Amniotic stem cell (primary cell): ENCODE measurements at places on chromosomes 3 and 15.
A peak's percentile ranks its signal among the peaks of the same experiment; 100 is the strongest.

DNA sequence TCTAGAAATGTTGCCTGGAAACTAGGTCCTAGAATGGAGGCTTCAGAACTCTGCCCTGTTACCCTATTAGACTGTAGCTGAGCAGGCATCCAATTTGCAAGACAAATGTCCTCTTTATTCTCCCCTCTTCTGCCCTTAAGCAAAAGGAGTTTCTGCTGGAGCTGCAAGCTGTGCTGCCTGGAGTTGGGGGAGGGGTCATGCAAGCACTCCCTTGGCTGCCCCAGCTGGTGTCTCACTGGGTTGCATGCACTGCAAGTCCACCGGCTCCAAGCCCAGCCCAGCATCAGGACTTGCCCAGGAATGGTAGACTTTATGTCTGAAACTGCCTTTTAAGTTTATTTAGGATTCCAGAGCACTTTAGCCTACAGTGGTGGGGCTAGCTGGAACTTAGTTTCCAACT, 15.7 kb upstream of the RBP2 start:
- no peak for DNase-seq

- peak; percentile 71 for DNase-seq
Observed at GRCh38 chr15:70271422-70272088, 173.8 kb upstream of the TLE3 start.

DNA sequence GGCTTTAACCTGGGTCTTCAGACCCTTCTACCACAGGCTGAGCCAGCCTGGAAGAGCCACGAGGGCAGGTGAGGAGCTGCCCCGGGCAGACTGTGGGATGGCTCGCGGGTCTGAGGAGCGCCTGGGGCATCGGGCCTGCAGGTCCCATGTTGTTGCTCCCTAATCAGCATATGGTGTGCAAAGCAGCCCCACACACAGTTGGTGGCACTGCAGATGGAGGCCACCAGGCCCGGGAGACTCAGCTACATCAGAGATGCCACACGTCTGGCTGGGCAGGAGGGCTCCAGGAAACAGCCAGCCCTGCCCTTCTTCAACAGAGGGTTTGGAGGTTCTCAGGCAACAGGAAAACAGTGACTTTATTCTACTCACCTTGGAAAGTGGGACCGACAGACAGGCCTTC, 63.9 kb downstream of the XXYLT1 start:
- no peak for DNase-seq

DNA sequence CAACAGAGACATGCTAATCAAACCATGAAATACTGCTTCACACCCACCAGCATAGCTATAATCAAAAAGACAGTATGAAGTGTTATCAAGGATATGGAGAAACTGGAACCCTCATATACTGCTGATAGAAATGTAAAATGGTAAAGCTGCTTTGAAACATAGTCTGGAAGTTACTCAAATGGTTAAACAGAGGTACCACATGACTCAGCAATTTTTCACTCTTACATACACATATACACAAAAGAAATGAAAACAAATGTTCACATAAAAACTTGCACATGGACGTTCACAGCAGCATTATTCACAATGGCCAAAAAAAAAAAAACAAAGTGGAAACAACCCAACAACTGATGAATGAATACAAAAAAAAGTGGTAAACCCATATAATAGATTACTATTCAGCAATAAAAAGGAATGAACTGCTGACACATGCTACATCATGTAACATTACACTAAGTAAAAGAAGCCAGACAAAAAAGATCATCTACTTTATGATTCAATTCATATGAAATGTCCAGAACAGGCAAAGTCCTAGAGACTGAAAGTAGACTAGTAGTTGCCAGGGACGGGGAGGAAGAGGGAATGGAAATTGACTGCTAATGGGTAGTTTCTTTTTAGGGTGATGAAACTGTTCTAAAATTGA, 23.2 kb downstream of the ZNF148 start:
- DNase-seq = no peak

DNA sequence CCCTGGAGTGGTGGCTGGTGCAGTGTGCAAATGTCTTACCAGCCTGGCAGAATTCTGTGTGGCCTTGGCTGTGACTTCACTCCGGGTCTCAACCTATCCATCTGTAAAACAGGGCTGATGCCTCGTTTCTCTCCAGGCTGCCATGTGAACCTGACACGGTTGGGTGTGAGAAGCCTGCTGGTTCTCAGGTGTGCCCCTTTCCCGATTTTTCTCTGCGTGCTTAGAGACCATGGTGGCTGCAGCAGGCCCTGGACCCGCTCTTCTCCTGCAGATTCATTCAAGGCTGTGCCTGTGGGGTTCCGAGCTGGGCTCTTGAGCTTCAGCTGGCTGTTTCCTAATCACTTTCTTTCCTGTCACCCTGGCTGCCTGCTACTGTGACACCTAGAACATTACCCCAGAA, 38.9 kb downstream of the EEFSEC start:
- DNase-seq = no peak

DNA sequence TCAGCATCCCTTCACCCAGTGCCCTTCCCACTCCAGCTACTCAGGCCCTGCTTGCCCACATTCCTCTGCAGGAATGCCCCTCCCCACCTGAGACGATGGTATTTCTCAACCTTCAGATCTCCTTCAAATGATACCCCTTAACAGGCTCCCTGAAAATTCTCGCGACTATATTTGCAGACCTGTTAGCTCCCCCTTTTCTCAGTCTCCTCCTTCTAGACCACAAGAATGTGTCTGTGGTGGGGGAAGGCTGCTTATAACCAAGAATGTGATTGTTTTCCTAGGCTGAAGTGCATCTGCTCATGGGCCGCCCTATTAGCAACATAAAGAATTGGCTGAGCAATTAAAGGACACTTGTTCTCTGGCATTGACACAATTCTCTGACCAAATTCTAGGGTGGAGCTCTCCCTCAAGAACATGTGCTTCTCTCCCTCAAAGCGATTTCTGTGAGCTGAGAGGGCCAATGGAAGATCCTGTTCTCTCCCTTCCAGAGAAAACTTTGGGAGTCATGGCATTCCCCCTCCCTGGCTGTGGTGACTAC, 19.1 kb upstream of the LIMD1 start:
- no peak for DNase-seq

DNA sequence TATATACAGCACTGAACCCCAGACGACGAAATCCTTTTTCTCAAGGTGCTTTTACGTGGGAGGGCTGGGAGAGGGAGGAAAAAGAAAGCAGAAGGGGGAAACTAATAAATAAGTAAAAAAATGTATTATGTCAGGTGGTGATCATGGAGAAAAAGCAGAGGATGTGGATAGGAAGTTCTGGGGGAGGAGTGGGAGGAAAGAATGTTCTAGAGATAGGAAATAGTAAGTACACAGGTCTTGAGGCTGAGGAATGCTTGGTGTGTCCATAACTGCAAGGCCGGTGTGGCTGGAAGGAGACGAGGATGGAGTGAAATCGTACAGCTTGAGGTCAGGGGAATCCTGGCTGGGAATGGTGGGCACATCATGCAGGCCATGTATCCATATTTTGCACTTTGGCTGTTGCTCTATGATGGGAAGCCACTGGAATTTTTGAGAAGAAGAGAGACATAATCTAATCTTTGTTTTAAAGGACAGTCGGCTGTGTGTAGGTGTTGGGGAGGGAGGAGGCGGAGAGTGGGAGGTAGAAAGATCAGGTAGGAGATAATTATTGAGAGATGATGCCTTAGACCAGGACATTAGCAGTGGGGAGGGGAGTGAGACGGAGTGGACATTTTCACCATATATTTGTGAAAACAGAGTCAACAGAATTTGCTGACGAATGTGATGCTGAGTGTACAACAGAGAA, 1.8 kb upstream of the UBE2E2 start:
- no peak for DNase-seq

DNA sequence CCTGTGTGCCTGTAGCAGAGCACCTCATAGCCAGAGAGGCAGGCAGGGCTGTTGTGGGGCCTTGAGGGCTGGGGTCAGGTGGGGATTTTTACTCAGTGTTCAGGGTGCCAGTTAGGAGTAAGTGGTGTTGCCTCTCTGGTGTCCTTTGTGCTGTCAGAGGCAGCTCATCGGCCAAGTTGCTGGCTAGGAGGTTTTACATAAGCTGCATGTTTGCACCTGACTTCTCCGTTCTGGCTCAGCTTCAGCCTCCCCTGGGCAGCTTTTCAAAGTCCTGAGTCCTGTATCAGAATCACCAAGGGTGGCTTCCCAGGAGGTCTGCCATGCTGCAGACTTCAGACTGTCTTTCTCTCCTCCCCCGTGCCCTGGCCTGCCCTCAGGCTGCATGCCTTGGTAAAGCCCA, 242.6 kb upstream of the TPM1 start:
- no peak for DNase-seq

GRCh38 chr3:56590814-56591213, 33.8 kb downstream of the CCDC66 start:
- DNase-seq = no peak

DNA sequence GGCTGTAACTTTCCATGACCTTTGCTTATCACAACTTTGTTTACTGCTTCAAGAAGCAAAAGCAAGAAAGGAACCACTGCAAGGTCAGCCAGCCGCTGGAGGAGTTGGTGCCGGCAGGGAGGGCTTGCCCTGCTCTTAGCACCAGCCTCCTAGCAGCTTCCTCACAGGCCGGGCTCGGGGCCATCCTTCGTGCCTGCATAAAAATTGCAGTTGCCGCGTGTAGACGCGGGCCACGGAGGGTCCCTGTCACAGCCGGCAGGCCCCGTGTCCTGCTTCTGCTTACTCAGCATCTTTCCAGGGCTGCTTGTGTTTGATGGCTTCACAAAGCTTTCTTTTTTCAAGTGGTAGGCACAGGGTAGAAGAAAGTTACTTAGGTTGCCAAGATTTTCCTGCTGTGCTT, 84.4 kb downstream of the PGPEP1L start:
- DNase-seq = no peak

DNA sequence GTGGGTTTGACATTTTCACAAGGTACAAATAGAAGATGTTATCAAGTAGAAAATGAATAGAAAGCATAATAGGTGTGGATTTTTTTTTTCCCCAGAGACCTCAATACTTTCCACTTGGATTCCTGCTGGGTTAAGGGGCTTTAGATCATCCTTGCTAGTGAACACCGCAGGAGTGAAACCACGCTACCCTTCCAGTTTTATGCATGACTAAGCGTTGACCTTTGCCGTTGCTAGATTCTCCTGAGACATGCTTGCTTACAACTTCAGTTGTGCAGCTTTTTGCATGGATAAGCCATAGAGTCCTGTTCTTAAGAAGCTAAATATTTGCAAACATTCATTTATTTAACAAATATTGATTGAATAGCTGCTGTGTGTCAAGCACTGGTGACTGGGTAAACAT, 299.7 kb upstream of the LMCD1 start:
- DNase-seq = no peak

DNA sequence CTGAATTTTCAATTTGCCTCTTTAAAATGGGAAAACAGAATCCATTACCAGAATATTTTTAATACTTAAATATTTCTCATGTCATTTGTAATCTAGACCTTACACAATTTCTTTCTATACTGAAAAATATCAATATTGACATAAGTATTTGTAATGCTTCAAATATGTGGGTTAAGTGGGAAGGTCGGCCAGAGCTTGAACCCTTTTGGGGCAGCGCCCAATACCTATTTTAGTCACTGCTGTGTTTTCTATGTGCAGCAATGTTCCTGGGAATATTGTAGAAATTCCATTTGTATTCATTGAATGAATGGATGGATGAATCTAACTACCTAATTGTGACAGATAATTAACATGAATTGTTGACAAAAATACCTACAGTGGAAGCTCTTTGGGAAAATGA, 459.7 kb upstream of the ZNF717 start:
- DNase-seq = no peak

DNA sequence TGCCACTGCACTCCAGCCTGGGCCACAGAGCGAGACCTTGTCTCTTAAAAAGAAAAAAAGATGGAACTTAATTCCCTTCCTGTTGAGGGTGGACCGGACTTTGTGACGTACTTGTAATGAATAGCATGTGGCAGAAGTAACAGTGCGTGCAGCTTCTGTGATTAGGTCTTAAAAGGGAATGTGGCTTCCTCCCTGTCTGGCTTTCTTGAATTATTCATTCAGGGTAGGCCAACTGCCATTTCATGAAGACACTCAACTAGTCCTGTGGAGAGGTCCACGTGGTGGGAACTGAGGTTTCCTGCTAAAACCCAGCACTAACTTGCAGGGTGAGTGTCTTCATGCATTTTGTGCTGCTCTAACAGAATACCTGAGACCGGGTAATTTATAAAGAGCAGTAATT, 98.9 kb upstream of the PIAS1 start:
- DNase-seq = no peak

DNA sequence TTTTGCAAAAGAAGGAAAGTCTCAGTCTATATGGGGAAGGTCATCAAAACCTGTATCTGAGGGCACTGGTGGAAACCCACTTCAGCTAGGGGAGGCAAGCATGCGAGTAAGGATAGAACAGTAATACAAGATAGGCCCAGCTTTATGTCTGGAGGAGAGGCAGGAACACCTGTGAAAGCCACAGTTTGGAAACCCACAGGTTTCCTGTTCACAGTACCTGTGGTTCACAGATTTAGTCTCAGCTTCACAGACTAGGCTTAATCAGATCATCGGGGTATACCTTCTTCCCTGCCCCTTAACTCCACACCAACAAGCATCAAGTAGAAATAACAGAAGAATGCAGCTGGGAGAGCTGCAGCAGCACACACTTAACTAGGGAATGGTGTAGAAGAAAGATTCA, 36.2 kb downstream of the C2CD4B start:
- DNase-seq = no peak

GRCh38 chr3:197297002-197297401, 1.4 kb downstream of the DLG1 start:
- no peak for DNase-seq

- DNase-seq = no peak
Observed at GRCh38 chr3:78861156-78861555, 906.6 kb downstream of the ROBO1 start.

DNA sequence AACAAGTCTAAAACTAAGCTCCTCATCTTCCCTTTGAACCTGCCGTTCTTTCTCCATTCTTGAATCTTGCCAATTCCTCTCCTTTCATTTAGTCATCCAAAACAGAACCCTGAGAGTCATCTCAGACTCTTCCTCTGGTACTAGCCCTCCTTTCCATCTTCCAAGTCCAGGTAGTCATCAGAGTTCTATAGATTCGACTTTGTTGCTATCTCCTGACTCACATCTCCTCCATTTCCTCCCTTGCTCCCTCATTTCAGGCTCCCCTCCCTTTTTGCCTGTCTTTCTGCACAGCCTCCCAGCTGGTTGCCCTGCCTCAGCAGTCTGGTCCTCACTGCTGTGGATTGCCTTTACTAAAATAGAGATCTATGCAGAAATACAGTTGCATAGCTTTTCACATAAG, 4.7 kb downstream of the ATG7 start:
- DNase-seq = no peak

GRCh38 chr3:30810625-30811024, 83.8 kb downstream of the GADL1 start:
- DNase-seq = no peak

DNA sequence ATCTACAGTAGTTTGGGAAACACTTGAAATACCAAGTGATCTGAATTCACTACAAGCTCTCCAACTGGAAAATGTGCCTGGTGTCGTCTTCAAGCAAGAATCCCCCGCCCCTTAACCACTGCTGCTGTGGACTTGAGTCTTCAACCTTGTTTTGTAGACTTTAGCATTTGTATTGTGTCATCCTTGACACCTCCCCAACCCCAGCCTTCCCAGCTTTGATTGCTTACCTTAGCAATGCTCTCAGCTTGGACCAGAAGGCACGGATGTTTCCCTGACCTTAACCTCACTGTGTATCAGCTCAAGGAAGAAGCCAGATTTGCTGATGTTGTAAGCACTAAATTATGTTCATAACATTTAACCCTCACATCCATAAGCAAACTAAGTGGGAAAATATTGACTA, 146.4 kb downstream of the IGF1R start:
- no peak for DNase-seq

- DNase-seq = no peak
Observed at GRCh38 chr3:66406163-66406562, 94.7 kb downstream of the LRIG1 start.
